Esophagus squamous epithelium (tissue), 5 donors: ENCODE measurements at places on chromosomes 6 and 20.

DNA sequence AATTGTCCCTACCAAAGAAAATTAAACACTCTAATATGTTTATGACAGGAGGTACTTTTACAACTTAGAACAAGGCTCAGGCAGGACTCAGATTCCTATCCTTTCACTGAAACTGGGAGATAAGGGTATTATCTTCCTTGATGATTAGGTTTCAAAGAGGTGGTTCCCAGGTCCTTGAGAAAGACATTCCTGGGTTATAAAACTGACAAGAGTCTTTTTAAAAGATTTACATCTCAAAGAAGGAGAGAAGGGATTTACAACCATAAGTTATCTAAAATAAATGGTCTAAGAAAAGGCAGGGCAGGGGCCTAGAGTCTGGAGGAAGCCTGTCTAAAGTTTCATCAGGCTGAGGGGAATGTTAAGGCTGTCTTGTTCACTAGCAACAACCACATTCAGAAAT, 1492.5 kb downstream of the HACE1 start:
- DNase-seq: no peak

GRCh38 chr20:51043811-51044210, 20.9 kb upstream of the KCNG1 start:
- DNase-seq: no peak

- no peak for DNase-seq
These were observed 162.0 kb upstream of the MLN start for GRCh38 chr6:33965766-33966165.

DNA sequence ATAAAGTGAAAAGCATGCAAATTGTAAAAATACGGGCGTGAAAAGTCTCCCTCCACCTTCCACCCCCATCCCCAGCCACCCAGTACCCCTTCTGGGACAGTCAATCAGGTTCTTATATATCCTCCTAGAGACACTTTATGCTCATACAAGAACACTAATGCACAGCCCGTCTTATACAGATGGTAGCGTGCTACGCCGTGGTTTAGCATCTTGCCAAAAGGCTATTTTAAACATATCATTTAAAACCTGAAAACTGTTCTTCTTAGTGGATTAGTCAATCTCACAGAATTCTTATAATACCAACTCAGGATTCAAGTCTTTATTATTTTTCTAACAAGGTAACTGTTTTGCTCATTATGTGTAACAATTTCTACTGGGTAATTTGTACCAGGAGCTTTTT, 57.2 kb upstream of the MRPS10 start:
- DNase-seq: no peak

GRCh38 chr6:23413327-23414050, 712.5 kb upstream of the NRSN1 start:
- no peak for DNase-seq

- no peak for DNase-seq
These were observed 253.6 kb upstream of the RAB32 start for GRCh38 chr6:146289816-146290588.

- no peak for DNase-seq
These were observed 167.8 kb upstream of the CENPW start for GRCh38 chr6:126172131-126172530.

- no peak for DNase-seq
These were observed 46.1 kb downstream of the MYO6 start for GRCh38 chr6:75794954-75795739.

DNA sequence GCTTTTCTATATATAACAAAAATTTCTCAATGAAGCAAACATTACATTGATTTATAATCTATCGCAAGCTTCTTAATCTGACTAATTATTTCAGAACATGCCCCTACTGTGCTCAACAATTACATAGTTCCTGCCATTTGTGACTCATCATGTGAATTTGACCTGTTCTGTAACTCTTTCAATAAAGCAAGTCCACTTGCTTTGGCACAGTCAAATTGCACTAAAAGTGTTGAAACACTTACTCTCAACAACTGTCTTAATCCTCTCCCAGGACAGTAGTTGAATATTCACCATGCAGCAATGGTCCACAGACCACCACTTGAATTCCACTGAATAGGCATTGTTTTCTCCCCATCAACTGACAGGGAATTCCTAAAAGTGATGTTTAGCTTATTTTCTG, 67.7 kb upstream of the SPTLC3 start:
- no peak for DNase-seq
